ENCODE measurements at places on chromosomes 6 and 20.

GRCh38 chr6:32177183-32177787 lies 920 bp upstream of the RNF5 start:
- DNase-seq, result peak; percentile 69

GRCh38 chr6:7912024-7912423 lies 1.4 kb upstream of the TXNDC5 start:
- DNase-seq, result no peak

DNA sequence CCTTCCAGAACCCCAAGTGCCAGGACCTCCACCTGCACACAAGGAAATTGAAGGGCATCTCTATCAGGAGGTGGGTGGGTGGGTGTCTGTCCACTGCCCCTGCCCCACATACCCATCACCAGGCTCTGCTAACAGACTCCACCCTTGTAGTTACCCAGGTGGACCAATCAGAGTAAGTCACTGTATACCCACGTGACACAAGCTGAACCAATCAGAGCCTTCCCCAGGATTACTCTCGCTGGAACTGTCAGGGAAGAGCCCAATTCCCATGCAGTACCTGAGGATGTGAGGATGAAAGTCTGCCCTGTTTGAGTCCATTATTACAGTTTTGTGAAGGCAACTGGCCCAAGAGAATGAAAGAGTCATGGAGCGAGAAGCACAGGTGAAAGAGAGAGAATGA lies 4.2 kb downstream of the OCSTAMP start:
- DNase-seq, result no peak

- no peak for DNase-seq
Observed at GRCh38 chr20:10194166-10194565, 24.5 kb upstream of the SNAP25 start.

GRCh38 chr6:89098461-89098860 lies 17.9 kb downstream of the PNRC1 start:
- DNase-seq, result no peak

- DNase-seq, result no peak
Observed at GRCh38 chr6:52550014-52550575, 26.8 kb downstream of the TRAM2 start.

DNA sequence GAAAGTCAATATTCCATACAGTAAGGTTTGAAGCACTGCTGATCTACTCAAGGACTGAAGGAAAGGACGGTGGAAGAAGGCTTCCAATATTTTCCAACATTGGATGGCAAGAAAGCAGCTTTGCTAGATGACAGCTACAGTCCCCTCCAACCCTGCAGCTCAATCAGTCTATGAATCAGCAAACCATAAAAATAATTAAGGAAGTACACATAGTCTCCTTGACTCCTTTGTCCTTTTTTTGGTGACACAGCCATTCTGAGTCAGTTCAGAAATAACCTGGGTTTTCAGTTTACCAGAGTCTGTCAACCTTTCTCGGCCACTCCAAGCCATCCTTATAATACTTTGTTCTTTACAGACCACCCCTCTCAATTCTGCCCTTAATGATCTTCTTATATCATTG lies 232.5 kb downstream of the IBTK start:
- DNase-seq, result no peak

GRCh38 chr6:68339488-68340131 lies 295.5 kb upstream of the ADGRB3 start:
- no peak for DNase-seq

- no peak for DNase-seq
Observed at GRCh38 chr20:44370639-44371218, 15.2 kb downstream of the HNF4A start.

DNA sequence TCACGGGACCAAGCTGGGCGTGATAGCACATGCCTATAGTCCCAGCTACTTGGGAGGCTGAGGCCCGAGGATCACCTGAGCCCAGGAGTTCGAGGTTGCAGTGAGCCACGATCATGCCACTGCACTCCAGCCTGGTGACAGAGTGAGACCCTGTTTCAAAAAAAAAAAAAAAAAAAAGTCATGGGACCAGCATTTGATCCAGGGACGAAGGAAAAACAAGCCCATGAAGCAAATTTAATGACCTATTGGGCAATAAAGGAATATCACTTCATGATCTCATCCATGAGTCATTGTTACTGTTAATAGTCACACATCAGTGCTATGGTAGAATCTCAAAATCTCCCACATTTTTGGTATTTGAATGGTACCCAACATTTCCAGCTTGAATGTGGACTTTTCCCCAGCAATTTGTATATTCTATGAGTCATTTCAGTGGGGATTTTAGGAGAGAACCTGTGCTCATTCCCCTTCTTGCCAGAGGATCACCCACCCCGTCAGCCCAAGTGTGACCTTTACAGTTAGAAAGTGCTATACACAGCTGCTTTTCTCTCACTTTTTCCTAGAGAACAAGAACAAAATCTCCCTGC lies 8.5 kb upstream of the SOD2 start:
- no peak for DNase-seq

DNA sequence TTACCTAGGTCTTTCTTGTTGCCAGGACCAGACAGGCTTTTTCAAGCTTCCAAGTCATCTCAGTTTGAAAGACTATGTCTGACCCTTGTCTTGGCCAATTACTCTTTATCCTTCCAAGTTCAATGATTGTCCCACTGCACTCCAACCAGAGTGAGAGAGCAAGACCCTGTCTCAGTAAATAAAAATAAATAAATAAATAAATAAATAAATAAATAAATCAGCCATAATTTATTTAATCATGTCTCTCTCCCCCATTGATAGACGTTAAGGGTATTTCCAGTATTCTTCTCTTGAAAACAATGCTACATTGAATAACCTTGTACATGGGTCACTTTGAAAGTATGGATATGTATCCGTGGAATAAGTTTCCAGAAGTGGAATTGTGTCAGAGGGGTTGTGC lies 83.2 kb downstream of the PTPRA start:
- DNase-seq, result no peak

DNA sequence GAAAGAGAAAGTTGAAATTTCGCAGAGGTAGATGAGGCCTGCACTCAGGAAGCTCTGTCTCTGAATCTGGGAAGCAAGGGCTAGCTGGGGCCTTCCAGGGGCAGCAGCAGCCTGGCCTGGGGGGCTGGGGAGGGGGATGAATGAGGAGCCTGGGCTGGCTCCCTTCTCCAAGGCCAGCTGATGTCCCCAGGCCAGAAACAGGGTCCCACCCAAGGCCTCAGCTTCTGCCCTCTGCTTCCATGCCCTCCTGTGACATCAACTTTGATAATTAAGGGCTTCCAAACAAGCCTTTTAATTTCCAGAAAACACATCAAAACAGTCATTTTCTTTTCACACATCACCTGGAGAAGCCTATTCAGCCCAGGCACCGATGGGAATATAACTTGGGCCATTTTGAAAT lies 15.4 kb downstream of the TFAP2A start:
- no peak for DNase-seq

DNA sequence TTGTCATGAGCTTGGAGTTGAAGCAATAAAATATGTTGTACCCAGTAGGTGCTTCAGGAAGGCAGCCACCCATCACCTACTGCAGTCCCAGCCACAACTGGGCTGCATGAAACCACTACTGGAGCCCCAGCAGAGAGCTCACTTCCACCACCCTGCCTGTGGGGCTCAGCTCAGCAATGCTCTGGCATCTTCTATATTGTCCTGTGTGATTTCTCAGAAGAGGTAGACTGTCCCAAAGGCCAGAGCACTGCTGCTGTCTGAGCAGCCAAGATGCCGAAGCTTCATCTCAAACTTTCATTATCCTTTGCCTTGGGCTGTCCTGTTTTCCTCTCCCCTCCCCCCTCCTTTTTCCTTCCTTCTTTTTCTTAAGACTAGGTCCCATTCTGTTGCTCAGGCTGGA lies 126.9 kb downstream of the DHX35 start:
- no peak for DNase-seq

DNA sequence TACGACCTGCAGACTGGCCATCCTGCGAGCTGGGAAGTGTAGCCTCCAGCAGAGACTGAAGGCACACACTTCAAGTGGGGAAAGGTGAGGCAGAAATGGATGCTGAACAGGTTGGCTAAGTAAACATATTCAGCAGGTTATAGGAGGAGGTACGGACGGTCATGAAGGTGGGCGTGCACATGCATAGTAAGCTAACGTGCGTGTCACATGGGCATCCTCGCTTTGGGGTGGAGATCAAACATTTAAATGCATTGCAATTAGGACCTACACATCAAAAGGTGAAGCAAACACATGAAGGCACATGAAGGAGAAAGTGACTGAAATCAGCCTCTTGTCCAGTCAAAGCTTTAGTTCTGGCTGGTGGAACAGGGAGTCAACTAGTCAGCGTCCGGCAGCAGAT lies 305.6 kb upstream of the EXOC2 start:
- DNase-seq, result no peak

DNA sequence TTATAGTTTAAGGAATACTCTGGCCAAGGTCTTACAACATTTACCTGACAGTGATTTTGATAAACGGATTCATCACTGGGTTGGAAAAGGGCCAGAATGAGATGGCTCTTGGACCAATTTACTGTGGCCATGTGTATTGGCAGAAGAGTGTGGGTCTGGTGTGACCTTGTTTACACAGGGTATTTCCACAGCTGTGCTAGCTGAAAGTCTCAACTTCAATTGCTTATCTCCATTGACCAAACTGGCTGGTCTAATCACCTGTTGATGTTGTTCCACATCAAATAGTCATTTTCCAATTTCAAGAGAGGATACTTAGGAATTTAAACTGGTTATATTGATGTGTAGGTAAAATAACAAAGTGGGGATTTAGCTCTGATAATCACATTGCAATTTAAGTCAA lies 501.6 kb upstream of the MAP3K7 start:
- DNase-seq, result no peak

DNA sequence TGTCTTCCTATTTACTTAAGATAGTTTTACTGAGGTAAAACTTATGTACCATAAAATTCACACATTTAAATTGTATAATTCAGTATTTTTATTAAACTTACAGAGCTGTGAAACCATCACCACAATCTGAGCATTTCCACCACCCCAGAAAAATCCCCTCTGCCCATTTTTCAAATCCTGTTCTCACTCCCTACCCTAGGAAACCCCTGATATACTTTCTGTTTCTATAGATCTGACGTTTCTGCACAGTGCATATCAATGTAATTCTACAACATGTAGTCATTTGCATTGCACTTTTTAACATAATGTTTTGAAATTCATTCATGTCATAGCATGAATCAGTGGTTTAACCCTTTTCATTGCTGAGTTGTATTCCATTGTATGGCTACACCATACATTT lies 96.7 kb upstream of the OPRM1 start:
- no peak for DNase-seq

DNA sequence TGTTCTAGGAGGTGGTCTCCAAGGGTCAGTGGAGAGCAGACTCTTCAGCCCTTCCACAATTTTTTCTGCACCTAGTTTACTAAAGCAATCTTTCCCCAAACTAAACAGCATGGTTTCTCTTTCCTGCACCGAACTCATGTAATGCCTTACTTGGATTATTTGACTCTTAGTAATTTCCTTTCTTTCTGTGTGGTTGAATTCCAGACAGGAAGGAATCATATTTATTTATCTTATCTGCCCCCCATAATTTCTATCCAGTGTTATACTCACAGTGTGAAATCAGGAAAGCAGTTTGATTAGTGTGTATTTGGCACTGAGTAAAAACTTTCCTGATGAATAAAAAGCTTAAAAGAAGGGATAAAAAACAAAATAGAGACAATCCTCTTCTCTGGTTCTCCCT lies 140.3 kb upstream of the STMND1 start:
- DNase-seq, result no peak

GRCh38 chr6:15061180-15061641 lies 184.7 kb upstream of the JARID2 start:
- DNase-seq, result no peak

- no peak for DNase-seq
Observed at GRCh38 chr6:28378644-28379043, 20.9 kb downstream of the ZSCAN12 start.

DNA sequence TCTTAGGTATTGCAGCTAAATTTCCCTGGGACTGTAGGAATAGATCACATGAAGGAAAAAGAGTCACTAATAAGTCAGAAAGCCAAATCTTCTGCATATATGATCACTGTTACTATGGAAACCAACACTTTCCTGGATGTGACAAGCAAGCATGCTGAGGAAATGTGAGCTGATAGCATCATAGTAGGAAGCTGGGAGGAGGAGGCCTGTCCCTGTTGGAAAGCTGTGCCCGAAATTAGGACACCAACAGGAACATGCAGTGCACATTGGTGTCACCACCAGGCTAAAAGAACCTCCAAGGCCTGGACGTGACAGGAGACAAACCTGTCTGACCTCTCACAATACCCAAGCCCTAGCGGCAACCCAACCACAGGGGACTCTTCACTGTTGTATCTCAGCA lies 181.9 kb upstream of the PCSK2 start:
- no peak for DNase-seq

DNA sequence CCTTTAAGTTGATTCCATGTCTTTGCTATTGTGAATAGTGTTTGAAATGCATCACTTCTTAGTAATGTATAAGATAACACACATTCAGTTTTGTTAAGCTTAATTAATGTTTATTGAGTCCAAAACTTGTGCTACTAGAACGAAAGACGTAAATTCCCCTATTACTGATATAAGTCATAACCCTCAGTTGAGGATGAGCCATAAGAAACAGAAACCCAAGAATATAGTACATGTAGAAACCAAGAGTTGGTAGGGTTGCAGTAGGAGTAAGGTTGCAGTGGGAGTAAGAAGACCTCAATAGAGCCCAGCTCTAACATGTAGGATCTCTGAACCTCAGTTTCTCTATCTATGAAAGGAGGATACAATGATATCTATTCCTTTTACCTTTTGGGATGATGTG lies 19.3 kb downstream of the CITED2 start:
- no peak for DNase-seq

DNA sequence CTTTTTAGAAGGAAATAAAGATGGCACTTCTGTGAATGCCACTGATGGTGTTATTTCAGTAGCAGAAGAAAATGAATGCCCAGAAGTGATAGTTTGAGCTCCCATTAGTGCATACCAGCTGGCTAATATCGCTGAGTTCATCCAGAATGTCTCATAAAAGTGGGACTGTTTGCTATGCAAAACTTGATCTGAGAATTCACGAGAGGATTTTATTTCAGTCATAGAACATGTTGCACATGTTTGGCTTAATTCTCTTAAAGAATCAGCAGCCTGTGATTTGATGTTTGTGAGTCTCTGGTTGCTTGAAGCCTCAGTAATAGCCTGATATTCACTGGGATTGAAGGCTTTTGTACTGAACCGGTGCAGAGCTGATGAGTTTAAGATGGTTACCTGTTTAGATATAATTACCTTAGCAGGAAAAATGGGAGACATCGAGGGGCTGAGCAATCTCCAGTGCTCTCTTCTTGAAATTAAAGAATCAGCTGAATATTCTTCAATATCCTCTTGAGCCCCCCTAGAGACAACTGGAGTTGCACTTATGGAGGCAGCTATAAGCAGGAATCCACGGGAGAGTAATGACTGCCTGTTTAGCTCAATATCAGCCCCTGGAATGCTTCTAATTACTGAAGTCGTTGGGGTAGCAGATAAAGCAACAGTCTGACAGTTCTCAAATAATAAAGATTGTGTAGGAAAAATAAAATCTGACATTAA lies 955.5 kb downstream of the PHF3 start:
- no peak for DNase-seq

- DNase-seq, result no peak
Observed at GRCh38 chr6:129534926-129535325, 175.1 kb downstream of the ARHGAP18 start.

- peak; percentile 76 for DNase-seq
Observed at GRCh38 chr6:11414176-11414963, 123.2 kb upstream of the TMEM170B start.

- DNase-seq, result peak; percentile 34
Observed at GRCh38 chr20:45592574-45593189, 13.6 kb upstream of the WFDC8 start.
